ENCODE measurements at places on chromosomes 2 and 18.

DNA sequence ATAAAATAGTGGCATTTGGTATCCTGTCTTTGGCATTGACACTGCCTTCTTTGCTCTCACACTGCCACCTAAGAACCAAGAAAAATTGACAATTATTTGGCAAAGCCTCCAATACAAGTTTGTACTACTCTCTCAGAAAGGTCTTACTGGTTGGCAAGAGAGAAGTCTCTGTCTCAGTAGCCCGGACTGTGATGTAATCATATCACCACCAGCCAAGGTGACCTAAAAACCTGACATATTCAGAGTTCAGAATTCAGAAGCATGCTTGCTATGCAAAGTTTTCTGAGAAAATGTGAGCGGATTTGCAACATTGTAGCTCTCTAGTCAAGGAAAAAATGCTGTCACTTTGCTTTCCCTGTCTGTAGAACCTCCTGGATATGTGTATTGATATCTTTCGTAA is 196.0 kb downstream of the CDH7 start:
- no peak for DNase-seq

GRCh38 chr2:158291544-158292180 is 164.9 kb downstream of the CCDC148 start:
- DNase-seq = no peak

GRCh38 chr18:58044370-58045241 is 580 bp downstream of the NEDD4L start:
- DNase-seq = peak; percentile 98

DNA sequence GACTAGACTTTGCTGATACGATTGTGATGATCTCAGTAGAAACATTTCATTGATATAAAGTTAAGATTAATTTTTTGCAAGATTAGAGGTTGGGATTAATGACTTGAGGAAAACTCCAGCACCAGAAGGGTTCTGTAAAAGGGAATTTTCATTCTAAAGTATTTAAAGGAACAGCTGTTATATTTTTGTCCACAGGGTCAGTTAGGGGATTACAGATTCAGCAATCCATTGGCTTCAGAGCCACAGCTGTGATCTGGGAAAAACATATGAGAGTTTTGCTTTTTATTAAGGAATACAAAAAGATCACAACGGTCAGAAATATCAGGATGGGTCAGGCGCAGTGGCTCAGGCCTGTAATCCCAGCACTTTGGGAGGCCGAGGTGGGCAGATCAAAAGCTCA is 19.6 kb upstream of the REV1 start:
- DNase-seq = no peak

DNA sequence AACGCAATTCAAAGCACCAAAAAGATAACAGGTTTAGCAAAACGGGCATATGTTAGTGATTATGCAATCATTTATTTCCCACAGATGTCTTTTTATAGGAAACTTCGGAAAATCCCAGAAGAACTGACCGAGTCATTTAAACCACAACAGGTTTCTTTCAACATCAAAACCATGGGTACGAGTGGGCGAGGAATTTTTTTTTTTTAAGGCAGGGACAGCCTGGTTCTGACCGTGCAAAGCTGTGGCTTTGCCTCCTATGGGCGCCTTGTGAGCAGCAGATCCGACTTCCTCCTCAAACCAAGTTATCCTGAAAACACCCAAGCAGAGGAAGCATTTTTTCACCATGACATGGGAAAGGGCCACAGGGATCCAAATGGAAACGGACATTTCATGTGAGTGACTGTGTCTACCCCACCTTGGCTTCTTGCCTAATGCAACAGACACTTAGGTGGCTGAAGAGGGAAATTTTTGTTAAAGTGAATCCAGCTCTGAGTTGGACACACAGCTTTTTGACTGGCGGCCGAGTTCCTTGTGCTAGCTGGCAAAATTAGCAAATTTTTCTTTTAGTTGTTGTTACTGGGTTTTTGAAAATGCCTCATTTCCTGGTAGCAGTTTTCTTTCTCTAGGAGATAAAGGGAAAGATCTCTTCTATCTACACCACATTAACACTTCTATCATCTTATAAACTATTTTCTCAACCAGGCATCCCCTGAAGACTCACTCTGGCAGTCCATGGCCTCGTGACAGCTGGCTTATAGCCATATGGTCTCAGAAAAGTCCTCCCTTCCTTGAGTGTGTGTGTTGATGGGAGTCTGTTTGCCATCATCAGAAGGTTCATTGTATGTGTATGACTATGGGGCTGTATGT is 487.4 kb upstream of the ZEB2 start:
- DNase-seq = no peak

GRCh38 chr2:188306271-188306670 is 14.6 kb downstream of the GULP1 start:
- DNase-seq = no peak

GRCh38 chr2:188369365-188369764 is 77.7 kb downstream of the GULP1 start:
- DNase-seq = peak; percentile 80

- peak; percentile 27 for DNase-seq
Observed at GRCh38 chr2:140567734-140568133, 1563.1 kb downstream of the LRP1B start.

GRCh38 chr2:154455866-154456265 is 242.6 kb upstream of the KCNJ3 start:
- DNase-seq = no peak

DNA sequence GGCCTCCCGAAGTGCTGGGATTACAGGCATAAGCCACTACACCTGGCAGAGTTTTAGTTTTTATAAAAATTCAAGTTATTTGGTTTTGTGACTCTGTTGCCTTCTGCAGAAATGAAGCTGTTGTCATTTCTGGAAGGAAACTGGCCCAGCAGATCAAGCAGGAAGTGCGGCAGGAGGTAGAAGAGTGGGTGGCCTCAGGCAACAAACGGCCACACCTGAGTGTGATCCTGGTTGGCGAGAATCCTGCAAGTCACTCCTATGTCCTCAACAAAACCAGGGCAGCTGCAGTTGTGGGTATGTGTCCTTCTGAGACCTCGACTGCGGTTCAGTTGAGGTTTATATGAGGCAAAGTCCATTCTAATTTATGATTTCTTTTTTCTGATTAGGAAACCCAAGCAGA is 7.2 kb downstream of the MTHFD2 start:
- DNase-seq = no peak

GRCh38 chr2:108960006-108960405 is 29.0 kb downstream of the EDAR start:
- DNase-seq = peak; percentile 13

GRCh38 chr2:64750001-64750816 is 96.5 kb upstream of the SERTAD2 start:
- DNase-seq = peak; percentile 67

DNA sequence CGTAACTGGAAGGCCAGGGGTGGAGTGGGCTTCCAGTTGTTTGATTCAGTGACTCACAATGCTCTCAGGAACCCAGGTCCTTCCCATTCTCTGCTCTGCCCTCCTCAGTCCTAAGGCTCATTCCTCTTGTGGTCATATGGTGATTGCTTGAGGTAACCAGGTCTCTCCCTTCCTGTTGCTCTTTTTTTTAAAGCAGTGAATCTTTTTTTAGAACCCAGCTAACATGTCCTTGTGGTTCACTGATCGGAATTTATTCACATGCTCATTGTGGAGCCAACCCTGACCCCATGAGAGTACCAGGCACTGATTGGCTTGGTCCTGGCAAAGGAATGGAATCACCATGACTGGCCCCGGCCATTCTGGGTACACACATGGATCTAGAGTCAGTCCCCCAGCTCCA is 7.4 kb downstream of the THNSL2 start:
- no peak for DNase-seq

DNA sequence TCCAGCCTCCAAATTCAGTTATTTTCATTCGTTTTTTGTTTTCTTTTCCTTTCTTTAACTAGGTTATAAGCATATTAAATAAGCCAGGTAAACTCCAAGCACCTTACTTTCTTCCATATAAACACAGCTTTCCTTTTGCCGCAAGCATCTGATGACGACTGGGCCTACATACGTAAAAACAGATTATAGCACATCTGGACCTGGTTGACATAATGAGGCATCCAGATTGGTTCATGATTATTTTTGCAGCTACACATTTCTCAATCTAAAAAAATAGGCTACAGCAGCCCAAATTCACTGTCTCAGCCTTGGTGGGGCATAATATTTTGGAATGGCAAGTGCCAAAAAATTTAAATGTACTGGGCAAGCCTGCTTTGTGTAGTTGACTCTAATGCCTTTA is 7.7 kb downstream of the CYP1B1 start:
- DNase-seq = no peak

DNA sequence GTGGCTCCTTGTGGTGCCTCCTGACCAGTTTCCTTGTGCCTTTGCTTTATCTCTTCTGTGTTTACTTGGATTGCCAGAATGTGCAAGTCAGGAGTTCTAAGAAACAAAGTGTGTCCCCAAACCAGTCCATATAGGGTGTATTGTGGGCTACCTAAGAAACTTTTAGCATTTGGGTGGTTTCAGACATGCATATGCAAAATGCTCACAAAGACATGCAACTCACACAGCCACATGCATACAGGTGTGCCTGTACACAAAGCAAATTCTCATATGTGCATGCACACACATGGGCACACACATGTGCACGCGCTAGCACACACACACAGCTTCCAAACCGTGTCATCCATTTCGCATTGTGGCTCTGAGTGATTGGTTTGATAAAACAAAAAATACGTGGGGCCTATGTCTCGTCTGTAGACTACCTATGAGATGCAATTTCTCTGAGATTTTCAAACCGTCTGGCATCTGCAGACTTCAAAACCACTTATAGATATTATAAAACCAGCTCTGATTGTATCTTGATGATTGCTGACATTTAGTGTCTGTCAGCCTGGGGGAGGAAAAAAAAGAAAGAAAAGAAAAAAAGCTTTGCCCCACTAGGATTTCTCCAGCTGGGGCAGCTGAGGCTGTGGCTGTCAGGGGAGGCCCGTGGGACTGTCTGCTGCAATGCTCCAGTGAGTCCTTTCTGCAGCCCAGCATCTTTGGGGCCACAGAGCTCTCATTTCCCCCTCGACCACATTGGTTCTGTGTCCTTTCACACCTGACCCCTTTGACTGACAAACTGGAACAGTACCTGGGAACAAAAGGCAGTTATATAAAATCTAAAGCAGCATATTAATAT is 556.1 kb downstream of the CMPK2 start:
- no peak for DNase-seq

DNA sequence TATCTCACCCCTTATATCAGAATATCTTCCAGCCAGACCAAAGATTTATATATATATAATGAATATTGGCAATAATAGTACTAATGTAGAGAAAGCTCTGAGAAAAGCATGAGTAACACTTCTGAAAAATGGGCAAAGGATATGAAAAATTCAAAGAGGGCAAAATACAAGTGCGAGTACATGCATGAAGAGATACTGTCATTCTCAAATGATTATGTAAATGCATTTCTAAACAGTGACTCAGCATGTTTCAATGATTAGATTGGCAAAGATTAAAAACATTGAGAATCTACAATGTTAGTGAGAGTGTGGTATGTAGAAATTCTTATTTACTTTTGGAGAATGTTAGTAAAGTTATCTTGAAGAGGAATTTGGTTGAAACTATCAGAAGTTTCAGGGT is 118.3 kb upstream of the NEDD4L start:
- DNase-seq = peak; percentile 14

GRCh38 chr2:112714836-112715631 is 5.8 kb upstream of the NT5DC4 start:
- peak; percentile 25 for DNase-seq

GRCh38 chr2:240397542-240397916 is 37.9 kb upstream of the GPC1 start:
- no peak for DNase-seq

DNA sequence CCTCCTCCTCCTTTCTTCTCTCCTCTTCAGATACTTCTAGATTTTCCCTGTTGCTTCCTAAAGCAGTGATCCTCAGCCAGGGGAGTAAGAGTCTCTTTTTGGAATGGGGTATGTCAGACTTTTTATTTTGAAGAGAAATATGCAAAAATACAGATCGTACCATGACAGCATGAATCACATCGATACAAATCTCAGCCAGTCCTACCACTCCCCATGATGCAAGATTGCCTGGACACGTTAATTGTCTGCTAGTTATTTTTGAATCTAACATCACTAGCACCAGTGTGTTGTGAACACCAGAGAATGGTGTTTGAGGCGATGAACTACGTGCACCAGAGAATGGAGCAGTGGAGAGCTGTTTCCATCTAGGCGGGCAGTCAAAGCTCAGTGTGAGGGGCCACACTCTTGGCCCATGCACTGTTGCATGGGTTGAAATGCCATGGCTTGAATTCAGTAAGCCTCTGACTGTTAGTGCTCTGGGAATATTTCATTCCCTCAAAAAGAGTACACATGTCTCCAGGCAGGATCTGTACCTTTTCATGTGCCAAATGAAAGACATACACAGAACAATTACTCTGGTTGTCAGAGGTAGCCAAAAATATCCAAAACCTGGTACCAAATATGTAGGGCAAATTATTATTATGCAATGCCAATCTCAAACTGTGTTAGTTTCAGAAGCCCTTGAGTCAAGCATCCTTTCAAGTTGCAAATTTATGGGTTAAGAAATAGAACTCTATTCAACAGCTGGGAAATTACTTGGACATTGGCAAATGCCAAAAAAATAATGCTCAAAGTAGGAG is 46.3 kb upstream of the RALBP1 start:
- DNase-seq = no peak

DNA sequence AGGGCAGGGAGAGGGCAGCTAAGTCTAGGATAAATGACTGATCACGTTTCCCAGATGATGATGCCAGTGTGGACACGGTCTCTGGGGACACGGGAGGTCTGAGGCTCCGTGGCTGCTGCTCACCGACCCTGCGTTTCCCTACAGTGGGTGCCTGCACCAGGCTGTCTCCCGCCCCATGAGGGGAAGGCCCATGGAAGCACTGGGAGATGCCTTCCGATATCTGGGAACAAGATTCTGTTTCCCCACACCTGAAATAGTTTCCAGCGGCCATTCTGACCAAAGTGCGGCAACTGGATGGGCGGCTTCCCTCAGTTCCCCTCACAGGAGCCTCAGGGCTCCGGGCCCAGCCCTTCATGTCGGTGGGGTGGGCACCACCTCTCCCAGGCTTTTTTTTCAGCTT is 83.1 kb downstream of the EDAR start:
- no peak for DNase-seq

GRCh38 chr2:173903601-173904394 is 61.4 kb downstream of the SP3 start:
- no peak for DNase-seq

- no peak for DNase-seq
Observed at GRCh38 chr2:194556629-194557028, 1100.4 kb upstream of the SLC39A10 start.

- DNase-seq = no peak
Observed at GRCh38 chr2:153509133-153509532, 30.6 kb upstream of the RPRM start.

- no peak for DNase-seq
Observed at GRCh38 chr2:241841181-241842066, 17.3 kb downstream of the PDCD1 start.

DNA sequence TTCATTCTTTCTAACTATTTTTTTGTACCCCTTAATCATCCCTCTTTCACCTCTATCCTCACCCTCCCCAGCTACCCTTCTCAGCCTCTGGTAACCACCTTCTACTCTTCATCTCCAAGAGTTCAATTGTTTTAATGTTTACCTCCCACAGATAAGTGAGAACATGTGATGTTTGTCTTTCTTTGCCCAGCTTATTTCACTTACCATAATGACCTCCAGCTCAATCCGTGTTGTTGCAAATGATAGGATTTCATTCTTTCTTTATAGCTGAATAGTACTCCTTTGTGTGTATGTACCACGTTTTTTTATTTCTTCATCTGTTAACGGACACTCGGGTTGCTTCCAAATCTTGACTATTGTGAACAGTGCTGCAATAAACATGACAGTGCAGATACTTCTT is 22.1 kb upstream of the TMEM37 start:
- peak; percentile 65 for DNase-seq
